Colonic mucosa (tissue), 4 donors: ENCODE measurements at places on chromosomes 5 and 9. TPM values are rescaled to one million over a fixed set of nuclear protein-coding genes. Genes with fewer than 3 reads are reported as not detected.

DNA sequence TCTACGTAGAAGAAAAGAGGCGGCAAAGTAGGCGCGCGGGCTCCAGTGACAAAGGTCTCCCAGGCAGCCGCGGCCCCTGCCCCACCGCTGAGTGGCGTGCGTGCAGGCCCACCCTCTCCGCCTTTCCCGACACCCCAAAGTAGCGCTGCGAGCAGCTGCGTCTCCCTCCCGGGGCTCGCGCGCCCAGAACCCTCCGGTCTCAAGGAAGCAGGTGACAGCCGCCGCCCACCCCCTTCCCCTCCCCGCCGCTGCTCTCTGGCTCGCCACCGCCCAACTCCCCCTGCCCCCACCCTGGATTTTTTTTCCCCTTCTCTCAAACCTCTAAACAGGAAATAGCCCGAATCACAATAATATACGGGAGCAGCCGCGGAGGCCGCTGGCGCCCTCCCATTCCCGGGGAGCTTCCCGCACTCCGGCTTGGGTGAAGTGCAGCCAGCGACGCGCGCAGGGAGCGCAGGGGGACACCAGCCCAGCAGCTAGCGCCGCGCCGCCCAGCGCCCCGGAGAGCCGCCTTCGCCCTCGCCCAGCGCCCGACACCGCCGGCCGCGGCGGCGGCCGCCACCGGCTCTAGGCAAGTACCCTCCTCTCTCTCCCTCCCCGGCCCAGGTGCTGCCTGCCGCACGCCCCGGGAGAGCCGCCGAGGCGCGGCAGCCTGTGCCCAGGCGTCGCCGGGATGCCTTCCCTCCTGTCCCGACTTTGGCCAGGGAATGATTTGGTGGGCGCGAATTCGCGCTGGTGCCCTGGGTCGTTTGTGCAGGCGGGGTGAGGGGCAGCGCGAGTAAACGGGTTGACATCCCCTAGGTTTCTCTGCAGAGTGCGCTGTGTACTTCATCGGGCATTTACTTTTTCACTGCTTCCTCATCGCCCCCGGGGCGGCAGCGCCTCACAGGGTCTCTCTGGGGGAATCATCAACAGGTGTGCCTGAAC, 52.7 kb upstream of the TJP2 start:
- peak; percentile 87 for DNase-seq
- peak overlapping the region; percentile 48 for H3K4me3 ChIP-seq
- no peaks in the 10 kb centered on the region for H3K27me3 ChIP-seq

DNA sequence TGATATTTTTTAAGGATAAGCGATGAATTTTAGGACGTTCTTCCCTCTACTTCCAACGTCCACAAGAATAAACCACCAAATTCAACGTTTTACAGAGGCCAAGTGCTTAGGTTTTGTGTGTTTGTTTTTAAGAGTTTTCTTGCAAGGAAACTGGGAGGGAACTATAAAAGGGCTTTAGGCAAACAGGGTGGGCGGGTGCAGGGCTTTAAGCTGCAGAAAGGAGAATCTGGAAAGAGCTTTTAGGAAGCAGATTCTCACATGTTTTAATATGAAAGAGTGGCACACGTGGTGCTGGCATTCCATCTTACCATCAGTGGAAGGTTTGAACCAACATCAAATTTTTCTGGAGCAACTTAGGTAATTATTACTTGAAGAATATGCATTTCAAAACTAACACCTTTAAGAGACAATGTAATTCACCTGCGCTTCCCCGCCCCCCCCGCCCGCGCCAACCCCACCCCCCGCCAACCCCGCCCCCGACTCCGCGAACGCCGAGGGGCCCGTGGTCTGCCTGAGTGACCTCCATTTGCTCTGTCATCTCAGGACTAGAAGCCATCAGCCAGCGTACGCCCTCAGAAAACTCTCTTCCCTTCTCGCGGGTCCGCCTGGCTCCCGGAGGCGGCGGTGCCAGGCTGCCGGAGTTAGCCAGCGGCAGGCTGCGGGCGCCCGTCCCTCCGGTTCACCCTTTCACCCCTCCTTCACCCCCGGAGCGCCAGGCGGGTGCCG, 911 bp upstream of the PIK3R1 start:
- H3K4me1 ChIP-seq = no peaks in the 10 kb centered on the region
- H3K4me3 ChIP-seq = peak overlapping the region; percentile 96
- no peaks in the 10 kb centered on the region for H3K36me3 ChIP-seq

DNA sequence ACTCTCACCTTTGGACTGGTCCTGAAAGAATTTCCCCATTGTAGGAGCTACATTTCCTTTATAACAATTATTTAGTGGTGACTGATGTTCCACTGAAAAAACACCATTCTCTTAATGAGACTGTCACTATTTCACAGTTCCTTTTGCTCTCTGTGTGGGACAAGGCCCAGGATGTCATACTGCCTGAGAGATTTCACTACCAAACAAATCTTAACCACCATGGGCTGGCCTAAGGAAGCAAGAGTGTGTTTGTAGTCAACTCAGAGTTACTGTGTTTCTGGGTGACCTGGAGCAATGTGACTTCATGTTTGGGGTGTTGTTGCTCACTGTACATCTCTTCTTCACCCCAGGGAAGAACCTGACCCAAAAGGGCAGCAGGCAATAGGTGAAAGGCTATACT, 50.1 kb upstream of the ZNF608 start:
- no peak overlapping the region for H3K27ac ChIP-seq
- H3K4me3 ChIP-seq = no peak overlapping the region
- no peaks in the 10 kb centered on the region for H3K27me3 ChIP-seq
- DNase-seq = no peak

ZNF618 gene
- total RNA-seq = 3.3 TPM

PCDHB15 gene
- 0.27 TPM for total RNA-seq
